ENCODE measurements at places on chromosomes 11 and 22.

GRCh38 chr11:44733877-44734276 is 7.1 kb downstream of the TSPAN18 start:
- no peak for DNase-seq

GRCh38 chr11:131906963-131907362 is 536.5 kb downstream of the NTM start:
- no peak for DNase-seq

DNA sequence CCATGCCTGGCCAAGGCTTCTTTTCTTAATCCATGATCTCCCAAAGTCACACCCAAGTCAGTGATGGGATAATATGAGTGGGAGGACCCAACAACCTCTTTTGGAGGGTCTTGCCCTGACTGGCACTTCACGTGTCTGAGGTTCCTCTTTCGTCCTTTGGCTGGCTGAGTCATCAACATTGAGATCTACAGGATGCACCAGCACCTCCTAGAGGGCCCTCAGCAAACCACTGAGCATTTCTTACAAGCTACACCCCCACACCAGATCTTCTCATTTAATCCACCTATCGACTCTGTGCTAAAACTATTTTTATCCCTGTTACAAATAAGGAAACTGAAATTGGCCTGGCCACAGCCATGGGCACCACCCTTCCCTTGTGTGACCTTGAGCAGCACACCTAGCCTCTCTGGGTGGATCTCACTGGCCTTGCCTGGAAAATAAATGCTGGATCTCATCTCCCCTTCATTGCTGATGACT is 63.4 kb downstream of the FLI1 start:
- DNase-seq, result peak; percentile 69

DNA sequence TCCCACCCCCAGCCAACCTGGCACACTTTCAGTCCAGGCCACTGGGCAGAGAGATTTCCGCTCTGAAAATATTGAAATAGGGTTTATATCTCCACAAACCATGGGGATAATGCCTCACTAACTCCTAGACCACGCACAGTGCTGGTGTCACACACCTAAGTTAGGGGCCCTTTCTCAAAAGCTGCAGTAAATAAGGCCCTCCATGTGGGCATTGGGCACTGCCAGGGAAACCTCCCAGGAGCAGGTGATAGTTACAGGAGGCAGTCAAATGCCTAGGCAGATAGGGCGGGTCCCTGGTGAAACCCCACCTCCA is 3.1 kb upstream of the IL10RA start:
- no peak for DNase-seq

GRCh38 chr11:30811226-30811755 is 225.1 kb upstream of the MPPED2 start:
- no peak for DNase-seq

GRCh38 chr11:102666331-102666957 is 39.1 kb downstream of the MMP27 start:
- peak; percentile 53 for DNase-seq

DNA sequence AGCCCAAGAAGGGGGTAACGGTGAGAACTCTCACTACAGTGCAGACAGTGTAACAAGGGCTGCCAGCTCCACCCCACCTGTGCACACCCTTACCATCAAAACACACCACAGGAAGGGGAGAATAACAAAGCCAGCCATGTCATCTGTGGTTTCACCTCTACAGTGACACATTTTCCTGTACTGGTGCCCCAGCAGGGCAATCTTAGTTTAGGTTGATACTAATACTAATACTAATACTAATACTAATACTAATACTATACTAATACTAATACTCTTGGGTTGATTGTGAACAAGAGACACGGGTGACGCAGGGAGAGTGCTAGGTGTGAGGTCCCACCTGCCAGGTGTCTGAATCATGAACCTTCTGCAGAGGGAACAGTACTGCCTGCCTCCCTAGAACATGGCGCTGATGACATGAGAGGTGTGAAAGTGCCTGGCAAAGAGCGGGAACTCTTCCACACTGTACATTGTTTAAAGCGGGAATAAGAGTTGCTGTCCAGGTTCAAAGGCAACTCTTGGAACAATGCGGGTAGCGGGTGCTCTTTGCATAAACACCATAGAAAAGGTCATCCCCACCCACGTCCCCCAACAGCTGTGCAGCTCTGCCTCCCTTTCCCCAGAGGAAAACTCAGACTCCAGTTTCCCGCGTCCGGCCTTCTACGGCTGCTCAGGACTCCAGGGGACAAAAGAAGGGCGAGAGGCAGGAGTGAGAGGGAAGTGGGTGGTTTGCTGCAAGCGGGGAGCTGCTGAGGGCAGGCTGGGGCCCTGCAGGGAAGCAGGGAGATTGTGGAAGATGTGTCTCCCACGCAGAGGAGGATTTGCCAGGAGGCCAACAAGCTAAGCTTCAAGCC is 25.0 kb upstream of the TMPRSS4 start:
- DNase-seq, result no peak
